Stimulated activated CD4-positive, alpha-beta T cell treated with anti-CD3 and anti-CD28 coated beads, Interleukin-1b, Interleukin-23, amount 100 ng/mL, for 24 hours (primary cell): ENCODE measurements at places on chromosomes 2 and 18.

- DNase-seq, result no peak
Observed at GRCh38 chr2:20198796-20199632, 25.9 kb downstream of the SDC1 start.

GRCh38 chr2:135825550-135826176, 11.3 kb downstream of the LCT start:
- no peak for DNase-seq

- no peak for DNase-seq
Observed at GRCh38 chr18:8365528-8365927, 243.7 kb upstream of the RAB12 start.

- DNase-seq, result no peak
Observed at GRCh38 chr2:85410584-85411404, 628 bp upstream of the CAPG start.

DNA sequence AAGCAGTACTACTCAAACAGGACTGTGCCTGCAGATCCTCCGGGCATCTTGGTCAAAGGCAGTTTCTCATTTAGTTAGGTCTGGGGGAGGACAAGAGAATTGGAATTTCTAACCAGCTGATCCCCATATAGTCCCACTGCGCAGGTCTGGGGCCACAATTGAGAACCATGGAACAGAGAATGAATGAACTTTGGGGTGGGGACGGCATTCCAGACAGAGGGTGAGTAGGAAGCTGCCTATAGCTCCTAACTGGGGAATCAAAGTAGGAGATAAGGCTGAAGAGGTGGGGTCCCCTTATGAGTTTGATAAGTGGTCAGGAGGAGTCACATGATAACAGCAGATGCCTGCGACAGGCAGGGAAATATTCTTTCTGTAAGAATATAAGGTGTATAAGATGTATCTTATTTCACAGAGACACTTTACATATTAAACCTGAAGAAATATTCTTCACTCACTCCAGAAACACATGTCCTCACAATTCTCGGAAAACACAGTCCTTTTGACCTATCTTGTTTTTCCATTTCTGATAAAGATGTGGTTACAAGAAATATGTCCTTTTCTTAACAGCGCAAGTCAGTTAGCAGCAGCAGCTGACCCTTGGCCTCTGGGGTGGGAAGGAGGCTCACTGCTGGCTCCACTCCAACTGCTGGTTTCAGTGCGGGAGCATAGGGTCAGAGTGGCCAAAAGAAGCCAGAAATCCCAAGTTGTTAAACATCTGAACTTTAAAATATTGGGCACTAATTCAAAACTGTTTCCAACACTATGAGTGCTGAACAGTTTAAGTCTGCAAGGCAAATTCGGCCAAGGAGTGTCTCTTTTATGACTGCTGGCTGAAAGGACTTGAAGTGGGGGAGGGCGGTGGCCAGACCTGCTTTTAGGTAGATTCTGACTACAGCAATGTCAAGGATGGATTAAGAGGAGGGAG, 12.6 kb upstream of the TMEM214 start:
- no peak for DNase-seq

GRCh38 chr2:111708476-111709180, 175.4 kb downstream of the ANAPC1 start:
- DNase-seq, result no peak

GRCh38 chr2:70603066-70603465, 49.4 kb upstream of the TGFA start:
- DNase-seq, result no peak

GRCh38 chr2:179913809-179914208, 52.4 kb upstream of the ZNF385B start:
- no peak for DNase-seq

DNA sequence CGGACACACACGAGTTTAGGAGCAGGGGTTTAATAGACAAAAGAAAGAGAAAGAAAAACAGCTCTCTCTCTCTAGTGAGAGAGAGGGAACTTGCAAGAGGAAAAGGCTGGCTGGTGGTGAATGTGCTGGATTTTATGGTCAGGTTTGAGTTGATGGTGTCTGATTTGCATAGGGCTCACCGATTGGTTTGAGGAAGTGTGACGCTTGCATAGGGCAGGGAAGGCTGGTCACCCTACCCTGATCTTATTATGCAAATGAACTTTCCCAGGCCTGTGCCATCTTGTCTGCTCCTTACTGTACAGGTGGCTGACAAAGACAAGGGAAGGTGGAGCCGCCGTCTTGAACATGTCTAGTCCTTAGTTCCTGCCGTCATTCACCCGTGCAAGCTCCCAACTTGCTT, 408.9 kb downstream of the RIT2 start:
- no peak for DNase-seq

GRCh38 chr2:21059885-21060610, 16.2 kb upstream of the APOB start:
- DNase-seq, result no peak

GRCh38 chr18:31679133-31679742, 5.1 kb downstream of the B4GALT6 start:
- DNase-seq, result no peak

DNA sequence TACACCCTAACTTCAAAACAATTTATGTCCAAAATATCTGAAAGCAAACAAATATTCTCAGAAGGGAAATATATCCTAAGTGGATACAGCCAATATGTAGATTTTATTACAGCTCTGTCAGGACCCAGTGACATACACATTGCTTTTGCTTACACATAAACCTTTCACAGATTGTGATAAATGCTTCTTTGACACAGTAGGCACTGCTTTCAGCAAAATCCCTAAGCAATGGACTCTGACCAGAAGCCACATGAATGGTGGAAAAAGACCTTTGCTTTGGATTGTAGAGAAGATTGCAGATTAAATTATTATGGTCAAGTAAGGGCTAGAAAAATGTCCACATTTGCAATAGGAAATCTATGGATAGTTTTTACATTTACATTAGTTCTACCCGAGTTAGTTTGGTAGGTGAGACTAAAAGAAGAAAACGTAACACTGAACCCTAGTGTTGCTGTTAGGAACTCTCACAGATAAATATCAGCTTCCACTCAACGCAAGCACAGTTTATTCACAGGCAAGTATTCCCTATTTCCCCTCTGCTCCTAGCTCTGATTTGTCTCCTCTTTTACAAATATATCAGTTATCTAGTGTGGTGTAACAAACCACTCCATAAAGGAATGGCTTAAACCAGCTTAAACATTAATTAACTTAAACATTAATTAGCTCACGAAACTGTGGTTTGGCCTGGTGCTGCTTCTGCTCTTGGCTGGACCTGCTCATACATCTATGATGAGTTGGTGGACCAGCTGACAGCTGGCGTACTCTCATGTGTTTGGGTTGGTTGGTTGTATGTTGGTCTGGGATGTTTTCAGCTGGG, 23.6 kb upstream of the SERPINE2 start:
- DNase-seq, result no peak

GRCh38 chr2:71511776-71512175, 58.4 kb downstream of the DYSF start:
- no peak for DNase-seq

GRCh38 chr18:58180738-58181353, 136.8 kb downstream of the NEDD4L start:
- DNase-seq, result peak; percentile 34
